ENCODE measurements at places on chromosomes 1 and 21. TPM values are rescaled to one million over a fixed set of nuclear protein-coding genes. Genes with fewer than 3 reads are reported as not detected.

Gene LORICRIN
- total RNA-seq: not detected

Gene ADAMTS1
- total RNA-seq: 2.0 TPM

- no peak for DNase-seq
- no peaks in the 10 kb centered on the region for H3K36me3 ChIP-seq
- H3K4me1 ChIP-seq: no peaks in the 10 kb centered on the region
- H3K4me3 ChIP-seq: no peak overlapping the region
- peaks cover 4% of the 10 kb centered on the region for H3K27me3 ChIP-seq
- no peak overlapping the region for H3K27ac ChIP-seq
Measured at GRCh38 chr1:201781437-201781836, 47.5 kb upstream of the IPO9 start.

Gene CCDC185
- total RNA-seq: not detected

- no peaks in the 10 kb centered on the region for H3K27me3 ChIP-seq
- H3K4me3 ChIP-seq: no peak overlapping the region
- no peak overlapping the region for H3K27ac ChIP-seq
Measured at GRCh38 chr1:112651205-112651604, 23.3 kb upstream of the MOV10 start.

Gene FAM72D
- total RNA-seq: 22.7 TPM

DNA sequence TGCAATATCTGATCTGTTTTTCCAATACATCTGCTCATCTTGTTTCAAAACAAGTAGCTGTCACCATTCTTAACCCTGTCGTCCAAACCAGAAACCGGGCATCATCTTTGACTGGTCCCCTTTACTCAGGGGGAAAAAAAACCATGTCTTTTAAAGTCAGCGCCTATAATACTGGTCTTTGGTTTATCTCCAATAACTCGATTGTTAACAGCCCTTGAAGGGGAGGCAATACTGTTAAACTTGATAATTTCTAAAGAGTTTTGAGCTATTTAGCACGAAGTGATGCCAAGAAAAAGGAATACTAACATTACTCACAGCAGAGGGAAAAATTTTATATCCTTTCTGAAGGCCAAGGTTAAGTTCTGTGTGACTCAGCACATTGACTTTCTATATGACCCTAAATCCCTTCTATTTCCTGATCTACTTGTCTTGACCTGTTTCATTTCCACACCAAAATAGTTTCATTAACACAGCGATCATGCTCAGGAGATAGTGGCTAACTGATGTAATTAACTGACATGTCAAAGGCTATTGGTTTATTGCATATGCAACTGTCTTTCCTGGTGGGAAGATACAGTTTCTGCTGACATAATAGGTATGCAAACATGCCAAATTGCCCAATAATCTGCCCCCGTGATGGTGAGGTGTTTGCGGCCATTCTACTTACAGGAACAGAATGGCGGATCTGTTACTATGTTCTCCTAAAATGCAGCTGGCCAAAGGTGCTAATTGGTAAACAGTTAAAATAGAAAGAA, 59.1 kb downstream of the NFIA start:
- peaks cover 12% of the 10 kb centered on the region for H3K4me1 ChIP-seq
- no peak for DNase-seq
- no peaks in the 10 kb centered on the region for H3K27me3 ChIP-seq
- no peak overlapping the region for H3K4me3 ChIP-seq

DNA sequence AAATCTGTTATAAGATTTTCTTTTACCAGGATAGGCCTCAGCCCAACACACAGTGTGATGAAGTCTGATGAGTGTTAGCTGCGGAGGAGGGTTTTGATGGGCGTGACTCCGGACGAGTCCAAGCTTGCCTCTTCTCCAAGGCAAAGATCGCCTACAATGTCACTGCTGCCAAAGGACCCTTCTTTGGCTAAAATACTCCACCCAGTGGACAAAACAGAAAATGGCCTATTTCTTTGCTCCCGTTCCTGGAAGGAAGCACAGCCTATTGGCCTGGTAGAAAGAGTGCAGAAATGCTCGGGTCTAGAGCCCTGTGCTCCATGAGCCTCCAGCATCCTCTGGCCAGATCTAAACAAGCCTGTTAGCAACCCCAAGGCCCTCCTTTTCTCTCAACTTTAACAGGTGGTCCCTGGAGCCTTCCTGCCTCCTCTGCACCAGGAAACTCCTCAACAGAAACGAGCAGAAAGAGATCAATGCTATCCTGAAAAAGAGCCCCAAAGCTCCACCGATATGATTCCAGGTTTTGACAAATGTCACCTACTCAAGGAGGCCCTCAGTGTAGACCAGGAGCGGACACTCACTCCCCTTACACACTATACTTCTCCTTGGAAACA, 3.4 kb upstream of the CASQ2 start:
- H3K4me3 ChIP-seq: no peak overlapping the region
- DNase-seq: no peak
- H3K27me3 ChIP-seq: peaks cover 12% of the 10 kb centered on the region

Gene PLPPR4
- not detected for total RNA-seq

All from activated CD8-positive, alpha-beta memory T cell treated with anti-CD3 and anti-CD28 coated beads, Interleukin-2, amount 10 ng/mL, durations not matched to agents 7 days and 5 days (primary cell).